ENCODE measurements at places on chromosomes 7 and 10. TPM values are rescaled to one million over a fixed set of nuclear protein-coding genes. Genes with fewer than 3 reads are reported as not detected.

The AKR1C4 gene
- total RNA-seq = not detected

The MTG1 gene
- total RNA-seq = 67.1 TPM

The UTF1 gene
- not detected for total RNA-seq

The ANKRD2 gene
- not detected for total RNA-seq

The SPDYE3 gene
- total RNA-seq = not detected

- no peak for DNase-seq
These were observed 204.3 kb downstream of the CCDC7 start for GRCh38 chr10:32650246-32650655.

DNA sequence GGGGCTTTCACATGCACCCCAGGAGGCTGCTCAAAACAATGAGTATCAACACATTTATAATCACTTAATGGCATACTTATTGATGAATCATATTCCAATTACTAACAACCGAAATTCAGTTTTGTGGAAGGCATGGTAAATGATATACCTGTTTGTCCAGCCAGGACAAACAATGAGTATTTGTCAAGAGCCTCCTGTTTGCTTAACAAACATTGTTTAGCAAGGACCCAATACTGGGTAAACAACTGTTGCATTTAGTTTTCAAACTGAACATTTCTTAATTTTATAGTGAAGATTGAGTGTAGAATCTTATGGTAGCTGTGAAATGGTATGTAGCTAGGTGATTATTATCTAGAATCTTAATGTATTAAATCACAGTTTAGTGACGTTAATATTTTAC lies 473.7 kb downstream of the ATRNL1 start:
- no peak for DNase-seq

DNA sequence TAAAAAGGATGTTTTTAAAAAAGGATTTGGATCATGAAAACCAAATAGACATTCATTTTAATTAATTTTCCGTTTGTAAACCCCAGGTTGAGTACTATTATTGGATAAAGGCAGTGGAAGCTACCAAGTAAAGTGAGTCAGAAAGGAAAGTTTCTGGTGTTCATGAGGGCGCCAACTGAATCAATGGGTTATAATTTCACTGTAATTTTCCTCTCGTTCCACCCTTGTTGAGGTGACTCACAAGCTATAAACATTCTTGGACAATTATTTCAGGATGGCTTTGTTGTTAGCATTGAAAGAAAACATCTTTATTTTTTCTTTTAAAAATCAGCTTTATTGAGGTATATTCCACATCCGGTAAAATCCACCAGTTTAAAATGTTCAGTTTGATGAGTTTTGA lies 5.1 kb upstream of the FAM133B start:
- no peak for DNase-seq

DNA sequence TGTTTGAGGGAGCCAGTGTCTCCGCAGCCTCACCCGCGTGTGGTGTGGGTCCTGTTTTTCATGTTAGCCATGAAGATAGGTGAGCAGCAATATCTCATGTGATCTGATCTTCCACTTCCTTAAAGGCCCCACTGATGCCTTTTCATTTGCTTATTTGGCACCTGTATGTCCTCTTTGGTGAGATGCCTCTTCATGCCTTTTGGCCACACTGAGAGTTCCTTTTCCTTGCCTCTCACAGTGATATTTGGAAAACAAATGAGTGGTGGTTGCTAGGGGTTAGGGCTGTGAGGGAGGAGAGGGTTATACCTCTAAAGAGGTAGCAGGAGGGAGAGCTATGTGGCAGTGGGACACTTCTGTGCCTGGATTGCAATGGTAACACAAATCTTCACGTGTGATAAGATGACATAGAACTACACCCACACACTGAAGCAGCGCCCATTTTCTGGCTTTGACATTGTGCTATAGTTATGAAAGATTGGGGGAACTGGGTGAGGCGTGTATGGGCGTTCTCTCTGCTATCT lies 90.4 kb upstream of the TNS3 start:
- no peak for DNase-seq
